A549 (cell line): ENCODE measurements at places on chromosomes 2 and 18.

- no peak for DNase-seq
Observed at GRCh38 chr2:26571316-26571715, 69.8 kb downstream of the CIB4 start.

- no peak for DNase-seq
Observed at GRCh38 chr2:16900405-16901025, 234.9 kb upstream of the CYRIA start.

DNA sequence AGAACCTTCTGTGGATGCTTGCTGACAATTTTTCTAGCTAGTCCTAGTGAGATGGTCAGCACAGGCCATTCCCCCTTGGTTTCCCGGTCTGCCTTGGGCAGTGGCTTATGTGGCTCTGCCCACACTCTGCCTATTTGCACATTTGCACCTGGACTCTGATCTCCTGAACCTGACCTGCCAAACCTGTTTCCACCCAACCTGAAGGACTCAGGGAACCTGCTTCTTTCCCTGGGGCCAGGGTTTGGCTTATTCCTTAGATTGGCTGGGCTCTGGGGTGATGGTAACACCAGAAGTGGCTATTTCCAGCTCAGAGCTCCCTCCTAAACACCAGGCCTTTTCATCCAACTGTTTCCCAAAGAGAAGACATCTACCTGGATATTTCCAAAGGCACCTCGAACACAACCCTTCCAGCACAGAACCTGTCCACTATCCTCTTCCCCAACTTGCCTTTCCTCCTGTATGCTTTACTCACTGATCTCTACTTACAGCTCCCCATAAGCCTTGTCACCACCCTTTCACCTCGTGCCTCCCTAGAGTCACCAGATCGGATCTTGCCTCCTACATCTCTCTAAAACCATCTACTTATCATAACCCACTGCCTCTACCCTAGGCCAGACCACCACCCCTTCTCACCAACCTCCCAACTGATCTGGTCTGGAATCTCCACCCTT is 5.8 kb upstream of the MTA3 start:
- no peak for DNase-seq

- no peak for DNase-seq
Observed at GRCh38 chr2:210617318-210617717, 60.9 kb downstream of the CPS1 start.

DNA sequence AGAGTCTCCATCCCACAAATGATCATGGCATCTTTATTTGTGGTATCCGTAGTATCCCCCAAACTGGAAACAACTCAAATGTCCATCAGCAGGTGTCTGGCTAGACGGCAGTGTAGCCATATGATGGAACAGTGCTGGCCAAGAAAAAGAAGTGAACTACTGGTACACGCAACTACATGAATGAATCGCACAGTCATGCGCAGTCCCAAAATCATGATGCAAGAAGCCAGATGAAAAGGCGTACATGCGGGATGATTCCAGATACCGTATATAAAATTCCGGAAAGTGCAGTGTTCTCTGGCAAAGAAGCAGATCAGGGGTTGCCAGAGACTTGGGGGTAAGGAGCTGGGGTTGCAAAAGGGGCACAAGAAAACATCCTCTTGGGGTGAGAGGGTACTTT is 102.5 kb downstream of the ASAP2 start:
- DNase-seq, result no peak

- DNase-seq, result no peak
Observed at GRCh38 chr2:106076941-106077340, 117.2 kb downstream of the UXS1 start.

DNA sequence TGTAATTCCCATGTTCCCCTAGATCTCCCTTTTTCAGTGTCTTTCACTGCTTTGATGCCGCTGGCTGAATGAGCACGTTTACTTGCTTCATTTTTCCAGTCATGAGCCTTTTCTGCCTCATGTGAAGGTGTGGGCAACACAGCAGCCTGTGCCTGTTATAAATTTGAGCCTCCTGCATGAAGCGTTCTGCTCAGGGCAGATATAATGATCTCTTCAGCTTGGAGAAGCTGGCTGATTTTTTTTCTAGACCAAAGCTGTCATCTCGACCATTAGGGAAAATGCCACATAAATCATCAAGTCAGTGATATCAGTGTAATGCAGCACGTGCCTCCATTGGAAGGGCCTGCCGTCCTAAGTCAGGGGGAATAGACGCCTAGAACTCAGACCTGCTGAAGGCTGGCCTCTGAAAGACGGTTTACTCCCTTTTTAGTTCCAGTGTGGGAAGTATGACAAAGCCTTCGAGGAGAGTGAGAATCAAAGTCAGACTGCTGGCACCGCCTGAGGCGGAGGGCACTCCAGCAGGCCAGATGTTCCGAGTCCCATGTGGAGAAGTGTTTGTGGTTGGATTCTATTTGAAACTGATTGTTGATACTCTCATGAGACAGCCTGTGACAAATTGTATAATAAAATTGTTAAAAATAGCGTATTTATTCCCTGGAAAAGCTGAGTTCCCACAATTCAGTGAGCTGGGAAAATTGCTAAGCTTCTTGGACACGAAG is 196.5 kb downstream of the MYO1B start:
- DNase-seq, result no peak

DNA sequence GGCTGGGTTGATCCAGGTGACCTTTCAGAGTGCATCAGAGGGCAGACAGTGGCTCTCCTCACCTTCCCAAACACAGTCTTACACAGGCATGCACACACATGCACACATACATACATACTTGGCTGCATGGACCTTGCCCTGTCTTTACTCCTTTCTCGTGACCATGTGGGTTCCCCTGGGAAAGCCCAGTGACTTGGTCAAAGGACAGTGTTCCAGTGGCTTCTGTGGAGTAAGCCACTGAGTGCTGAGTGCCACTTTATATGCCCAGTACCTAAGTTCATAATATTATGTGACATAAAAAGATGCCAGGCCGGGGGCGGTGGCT is 249.4 kb downstream of the MYCN start:
- no peak for DNase-seq

DNA sequence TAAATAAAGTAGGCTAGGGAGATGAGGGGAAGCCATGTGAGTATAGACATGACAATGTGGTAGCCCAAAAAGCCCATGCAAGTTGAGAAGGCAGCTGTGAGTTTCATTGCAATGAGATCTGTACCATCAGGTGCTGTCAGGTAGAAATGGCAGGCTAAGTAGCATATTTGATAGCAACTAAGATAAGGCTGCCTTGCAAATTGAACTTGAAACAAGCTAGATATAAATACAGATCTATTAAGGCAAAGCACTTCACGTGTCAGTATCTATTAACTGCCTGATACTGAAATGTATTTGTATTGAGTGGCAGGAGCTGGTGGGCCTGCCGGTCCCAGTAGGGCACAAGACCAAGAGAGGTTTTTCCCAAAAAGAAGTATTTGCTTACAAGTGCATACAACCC is 419.9 kb downstream of the TDRD15 start:
- DNase-seq, result no peak
